ENCODE measurements at places on chromosomes 2 and 18.

GRCh38 chr2:128379021-128380015, 60.6 kb upstream of the HS6ST1 start:
- peak; percentile 24 for DNase-seq

- DNase-seq: no peak
These were observed 89.3 kb downstream of the PLEKHM3 start for GRCh38 chr2:207935991-207936370.

- DNase-seq: no peak
These were observed 37.6 kb downstream of the ZNF516 start for GRCh38 chr18:76457475-76457874.

DNA sequence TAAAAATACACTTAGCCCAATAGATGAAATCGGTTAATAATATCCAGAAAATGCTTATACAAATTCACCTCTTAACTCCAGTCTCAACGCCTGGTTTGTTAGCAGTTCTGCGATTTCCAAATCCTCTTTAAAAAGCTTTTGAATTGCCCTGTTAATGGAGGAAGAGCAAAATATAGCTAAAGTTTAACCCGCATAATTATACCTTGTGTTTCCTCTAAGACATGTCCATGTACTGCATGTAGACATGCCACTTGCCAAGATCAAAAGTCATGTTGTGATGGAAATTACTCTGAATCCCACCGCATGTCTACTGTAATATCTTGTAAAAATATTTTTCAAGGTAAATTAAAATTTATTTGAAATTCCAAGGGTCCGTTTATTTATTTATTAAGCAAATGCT, 291.2 kb upstream of the LRP1B start:
- no peak for DNase-seq
